Activated CD4-positive, CD25-positive, alpha-beta regulatory T cell (primary cell): ENCODE measurements at places on chromosomes 2 and 18.

GRCh38 chr2:59461127-59461526, 1092.3 kb downstream of the BCL11A start:
- DNase-seq: no peak

DNA sequence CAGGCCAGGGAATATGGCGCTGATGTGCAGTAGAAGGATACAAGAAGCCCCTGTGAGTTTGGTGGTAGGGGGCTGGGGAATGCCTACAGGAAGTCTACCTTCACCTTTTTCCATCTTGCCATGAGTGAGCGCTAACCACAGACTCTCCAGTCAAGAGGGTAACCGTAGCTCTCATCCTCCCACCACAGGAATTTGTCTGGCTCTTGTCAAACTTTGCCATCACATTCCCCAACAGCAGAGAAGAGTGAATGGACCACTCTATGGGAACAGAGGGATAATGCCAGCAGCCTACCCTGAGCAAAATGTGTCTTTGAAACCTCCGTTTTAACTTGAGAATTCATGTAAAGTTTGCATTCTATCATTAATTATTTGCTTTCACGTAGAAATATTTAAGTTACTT, 168.3 kb downstream of the NRP2 start:
- no peak for DNase-seq

GRCh38 chr2:145861940-145862339, 1342.0 kb upstream of the ZEB2 start:
- DNase-seq: no peak

DNA sequence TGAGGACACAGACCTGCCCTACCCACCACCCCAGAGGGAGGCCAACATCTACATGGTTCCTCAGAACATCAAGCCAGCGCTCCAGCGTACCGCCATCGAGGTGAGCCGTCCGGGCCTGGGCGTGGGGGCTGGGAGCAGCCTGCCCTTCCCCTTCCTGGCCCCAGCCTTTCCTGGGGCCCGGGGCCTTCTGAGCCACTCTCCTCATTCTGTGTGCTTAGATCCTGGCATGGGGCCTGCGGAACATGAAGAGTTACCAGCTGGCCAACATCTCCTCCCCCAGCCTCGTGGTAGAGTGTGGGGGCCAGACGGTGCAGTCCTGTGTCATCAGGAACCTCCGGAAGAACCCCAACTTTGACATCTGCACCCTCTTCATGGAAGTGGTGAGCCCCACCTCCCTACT, 157.9 kb downstream of the DYSF start:
- DNase-seq: no peak

- DNase-seq: no peak
Measured at GRCh38 chr2:62330959-62331358, 135.0 kb downstream of the B3GNT2 start.

DNA sequence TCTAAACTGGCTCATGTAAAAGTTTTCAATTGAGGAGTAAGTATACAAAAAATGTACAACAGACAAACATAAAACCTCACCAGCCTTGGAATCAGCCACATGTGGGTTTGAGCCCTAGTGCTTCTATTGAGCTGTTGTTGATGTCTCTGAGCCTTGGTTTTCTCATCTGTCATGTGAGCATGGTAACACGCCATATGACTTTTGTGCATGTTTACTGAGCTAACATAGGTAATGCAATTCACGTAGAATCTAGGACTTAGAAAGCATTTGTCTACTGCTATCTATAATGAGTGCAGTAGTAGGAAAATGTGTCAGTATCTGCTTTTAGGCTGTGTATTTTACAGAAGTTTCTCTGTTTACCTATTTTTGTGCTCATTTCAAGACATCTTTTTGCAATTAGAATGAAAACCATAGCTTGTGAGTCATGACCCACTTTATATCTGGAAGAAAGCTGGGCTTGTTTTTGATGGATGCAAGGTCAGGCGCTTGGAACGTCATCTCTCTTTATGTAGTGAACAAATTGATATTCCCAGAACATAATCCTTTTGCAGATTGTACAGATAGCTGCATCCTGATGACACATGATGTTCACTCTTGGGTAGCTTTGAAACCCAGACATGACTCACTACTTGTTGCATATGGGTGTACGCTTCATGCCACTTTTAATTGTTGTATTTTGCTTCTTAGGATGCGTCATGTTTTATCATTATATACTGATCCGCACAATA, 94.3 kb downstream of the RNF144A start:
- DNase-seq: no peak

GRCh38 chr18:44841752-44842587, 161.3 kb downstream of the SETBP1 start:
- DNase-seq: no peak

DNA sequence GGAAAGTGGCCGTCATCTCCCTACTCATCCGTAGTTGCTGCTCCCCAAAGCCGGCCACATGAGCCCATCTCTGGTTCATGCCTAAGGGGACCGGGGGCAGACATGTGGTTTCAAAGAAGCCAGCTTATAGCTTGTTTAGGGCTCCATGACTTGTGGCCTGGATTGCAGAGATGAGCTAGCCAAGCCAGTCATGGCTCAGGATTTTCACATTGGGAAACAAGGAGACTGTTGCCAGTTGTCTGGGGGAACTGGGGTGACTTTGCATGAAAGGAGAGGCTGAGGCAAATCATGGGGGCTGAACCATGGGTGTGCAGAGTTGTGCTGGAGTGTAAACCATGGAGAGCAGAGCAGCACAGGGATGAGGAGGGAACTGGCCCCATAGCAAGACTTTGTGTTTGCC, 183.0 kb upstream of the APCDD1 start:
- no peak for DNase-seq

DNA sequence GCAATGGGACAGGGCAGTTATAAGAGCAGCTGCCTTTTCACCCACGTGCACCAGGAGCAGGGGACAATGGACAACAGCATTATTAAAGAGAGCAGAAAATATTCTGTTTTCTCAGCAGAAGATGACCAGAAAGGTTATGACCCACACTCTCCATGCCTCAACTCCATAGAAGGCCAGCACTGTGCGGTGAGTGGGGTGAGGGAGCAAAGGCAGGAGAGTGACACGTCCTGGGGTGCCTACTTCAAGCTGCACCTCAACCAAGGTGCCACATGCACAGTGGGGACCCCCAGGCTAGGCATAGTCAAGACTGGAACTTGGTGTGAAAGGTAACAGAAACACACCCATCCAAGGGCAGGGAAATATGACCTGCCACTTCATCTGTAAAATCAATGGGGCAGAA, 50.4 kb downstream of the POLR1A start:
- DNase-seq: no peak

GRCh38 chr2:238787501-238787900, 60.4 kb upstream of the TWIST2 start:
- DNase-seq: no peak

DNA sequence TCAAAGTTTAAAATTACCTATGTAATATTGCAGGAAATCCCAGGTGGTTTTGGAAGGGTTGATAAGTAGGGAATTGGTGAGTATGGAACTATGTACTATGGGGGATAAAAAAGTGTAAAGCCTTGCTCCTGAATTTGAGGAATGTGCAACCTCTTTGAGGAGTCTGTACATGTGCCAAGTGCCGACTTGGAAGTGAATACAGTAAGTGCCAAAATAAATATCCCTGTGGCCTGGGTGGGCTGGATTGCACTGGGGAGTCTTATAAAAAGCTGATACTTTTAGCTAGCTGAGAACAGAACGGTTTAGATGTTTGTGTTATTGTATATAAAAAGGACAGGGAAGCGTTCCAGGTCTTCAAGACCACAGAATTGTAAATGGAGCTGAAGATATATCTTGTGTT, 317.1 kb upstream of the LRRTM1 start:
- no peak for DNase-seq

DNA sequence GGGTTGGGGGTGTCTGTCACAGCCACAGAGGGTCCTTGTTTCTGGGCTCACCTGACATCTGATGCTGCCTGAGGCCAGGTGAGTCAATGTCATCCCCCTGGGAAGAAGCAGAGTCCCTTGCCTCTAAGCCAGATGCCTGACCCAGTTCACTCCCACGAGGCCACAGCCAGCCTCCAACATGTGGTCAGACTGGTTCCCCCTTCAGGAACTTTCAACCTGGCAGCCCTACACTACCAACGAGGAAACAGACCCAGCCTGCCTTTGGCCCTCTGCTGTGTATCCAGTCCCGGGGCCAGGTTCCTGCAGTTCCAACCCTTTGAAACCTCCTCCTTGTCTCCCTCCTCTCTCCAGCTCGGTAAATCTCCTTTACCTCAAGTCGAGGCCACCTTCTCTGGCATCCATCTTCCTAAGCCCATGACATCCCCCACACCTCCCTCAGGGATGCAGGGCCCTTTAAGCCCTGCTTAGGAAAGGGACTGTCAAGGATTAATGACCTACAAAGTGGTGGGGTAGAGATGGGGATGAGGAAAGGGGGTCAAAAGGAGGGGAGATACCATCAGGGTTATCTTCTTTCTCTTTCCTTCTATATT, 49.2 kb upstream of the SMAD2 start:
- DNase-seq: no peak

DNA sequence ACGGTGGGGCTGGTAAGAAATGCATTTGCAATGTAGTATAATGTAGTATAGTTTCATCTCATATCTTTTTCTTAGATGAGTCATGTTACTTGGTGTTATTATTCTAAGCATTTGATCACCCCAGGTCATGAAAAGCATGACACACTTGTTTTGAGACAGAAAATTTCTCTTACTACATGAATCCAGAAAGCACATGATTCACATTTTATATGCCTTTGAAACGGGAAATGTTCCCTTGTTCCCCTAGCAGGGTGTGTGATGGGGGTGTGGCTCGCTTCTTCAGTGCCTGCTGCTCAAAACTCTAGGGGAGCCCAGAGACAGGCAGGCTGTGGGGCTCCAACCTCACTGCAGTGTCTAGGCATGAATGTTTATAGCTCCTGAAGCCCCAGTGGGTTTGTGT, 116.0 kb upstream of the RAB27B start:
- DNase-seq: no peak

GRCh38 chr2:24163601-24164000, 11.3 kb upstream of the FAM228A start:
- no peak for DNase-seq

- DNase-seq: no peak
Measured at GRCh38 chr18:13909141-13909940, 6.0 kb downstream of the MC2R start.

DNA sequence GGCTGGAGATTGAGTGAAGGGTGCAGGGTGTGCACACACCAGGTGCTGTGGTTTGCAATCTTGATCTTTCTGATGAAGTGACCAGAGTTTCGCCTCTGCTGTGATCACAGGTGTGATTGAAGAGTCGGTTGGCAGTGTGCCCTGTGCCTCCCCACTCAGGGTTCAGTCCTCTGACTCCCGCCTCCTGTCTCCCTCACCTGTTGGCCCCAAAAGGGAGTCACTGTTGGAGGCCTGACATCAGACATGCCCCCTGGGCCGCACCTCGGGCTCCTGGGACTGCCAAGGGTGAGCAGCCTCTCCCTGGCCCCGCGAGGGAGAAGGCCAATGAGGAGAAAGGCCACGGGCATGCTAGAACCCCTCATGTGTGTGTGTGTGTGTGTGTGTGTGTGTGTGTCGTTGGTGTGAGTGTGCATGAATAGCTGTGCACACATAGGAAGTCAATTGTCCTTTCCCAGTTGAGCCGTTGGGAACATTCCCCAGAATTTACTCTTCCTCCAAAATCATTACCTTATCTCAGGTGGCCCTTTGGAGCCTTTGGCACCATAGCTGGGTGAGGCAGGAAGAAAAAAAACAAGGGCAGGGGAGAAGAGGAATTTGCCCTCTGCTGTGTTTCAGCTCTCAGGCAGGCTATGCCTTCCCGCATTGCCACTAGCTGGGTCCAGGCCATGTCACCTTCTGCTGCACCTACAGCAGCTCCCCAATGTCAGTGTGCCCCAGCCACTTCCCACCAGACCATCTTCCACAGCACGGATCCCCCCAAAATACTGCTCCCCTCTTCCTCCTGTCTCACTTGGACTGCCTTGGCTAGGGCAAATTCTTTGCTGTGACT, 78.1 kb upstream of the LAPTM4A start:
- no peak for DNase-seq

GRCh38 chr2:71789556-71790204, 336.3 kb downstream of the DYSF start:
- no peak for DNase-seq

- DNase-seq: no peak
Measured at GRCh38 chr2:23649819-23650218, 264.8 kb downstream of the KLHL29 start.

DNA sequence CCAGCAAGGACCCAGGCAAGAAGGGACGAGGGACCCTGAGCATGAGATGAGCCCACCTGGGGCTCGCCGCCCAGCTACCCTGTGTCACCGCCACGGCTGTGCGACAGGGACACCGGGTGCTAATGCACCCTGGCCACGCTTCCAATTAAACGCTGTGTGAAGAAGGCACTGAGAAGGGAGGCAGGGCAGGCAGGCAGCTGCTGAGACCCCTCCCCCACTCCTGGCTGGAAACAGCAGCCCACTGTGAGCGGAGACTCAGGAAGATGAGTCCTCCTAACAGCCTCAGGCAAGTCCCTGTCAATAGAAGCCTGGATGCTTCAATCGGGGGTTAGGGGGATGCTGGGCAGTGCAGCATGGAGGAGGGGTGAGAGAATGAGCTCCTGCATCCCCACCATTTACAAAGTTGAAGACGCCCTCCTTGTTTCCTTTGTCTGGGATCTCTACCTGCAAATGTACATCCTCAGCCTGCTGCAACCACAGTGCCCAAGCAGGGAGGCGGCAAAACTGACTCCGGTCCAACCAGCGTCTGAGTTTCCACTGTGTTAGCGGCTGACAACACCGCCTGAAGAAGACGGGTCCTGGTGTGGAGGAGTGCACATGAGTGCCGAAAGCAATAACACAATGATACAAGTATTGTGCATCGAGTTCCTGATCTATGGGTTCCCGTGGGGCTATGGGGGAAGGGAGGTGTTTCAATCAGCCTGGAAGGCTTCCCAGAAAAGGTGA, 12.8 kb downstream of the TMEM163 start:
- no peak for DNase-seq

DNA sequence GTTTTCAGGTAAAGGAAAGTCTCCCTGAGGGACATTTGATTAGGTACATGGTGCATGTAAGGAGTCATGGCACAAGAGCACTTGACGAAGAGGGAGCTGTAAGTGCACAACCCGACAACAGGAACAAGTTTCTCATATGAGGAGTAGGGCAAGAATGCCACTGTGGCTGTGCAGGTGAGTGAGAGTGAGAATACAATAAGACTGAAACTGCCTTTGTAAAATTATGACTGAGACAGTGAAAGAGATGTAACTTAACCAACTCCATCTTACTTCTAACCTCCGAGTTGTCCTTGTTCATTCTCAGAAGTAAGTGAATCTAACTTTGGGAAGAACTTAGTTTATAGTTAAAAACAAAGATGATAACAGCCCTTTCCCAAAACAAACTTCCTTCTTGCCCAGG, 1025.8 kb upstream of the CNTNAP5 start:
- DNase-seq: no peak

GRCh38 chr2:128490881-128491691, 172.4 kb upstream of the HS6ST1 start:
- DNase-seq: no peak

DNA sequence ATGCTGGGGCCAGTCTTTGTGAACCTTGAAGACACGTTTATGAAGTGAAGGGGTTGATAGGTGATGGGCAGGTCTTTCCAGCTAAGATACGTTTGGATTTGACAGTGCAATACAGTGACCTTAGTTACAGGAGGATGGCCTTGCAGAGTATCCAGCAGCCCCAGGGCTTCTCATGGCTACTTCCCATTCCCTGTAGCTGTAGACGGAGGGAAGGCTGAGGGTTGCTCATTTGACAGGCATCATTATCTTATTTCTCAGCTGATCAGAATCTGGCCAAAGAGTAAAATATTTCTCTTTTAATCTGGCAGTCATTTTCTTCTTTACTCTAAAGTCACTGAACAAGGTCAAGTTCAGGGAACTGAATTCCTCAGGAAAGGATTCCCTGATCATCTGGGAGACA, 85.1 kb upstream of the RMDN2 start:
- DNase-seq: no peak
